Bladder microvascular endothelial cell (primary cell): ENCODE measurements at places on chromosomes 4 and X. TPM values are rescaled to one million over a fixed set of nuclear protein-coding genes. Genes with fewer than 3 reads are reported as not detected.

Gene FGF2
- total RNA-seq: 11.8 and 21.4 TPM in 2 replicates

Gene RHOXF1
- total RNA-seq: not detected in 2 replicates

Gene LAP3
- 222 and 338 TPM in 2 replicates for total RNA-seq

Gene DGKK
- total RNA-seq: not detected in 2 replicates
